Neural progenitor cell (in vitro differentiated cells): ENCODE measurements at places on chromosomes 5 and 9. TPM values are rescaled to one million over a fixed set of nuclear protein-coding genes. Genes with fewer than 3 reads are reported as not detected.

DNA sequence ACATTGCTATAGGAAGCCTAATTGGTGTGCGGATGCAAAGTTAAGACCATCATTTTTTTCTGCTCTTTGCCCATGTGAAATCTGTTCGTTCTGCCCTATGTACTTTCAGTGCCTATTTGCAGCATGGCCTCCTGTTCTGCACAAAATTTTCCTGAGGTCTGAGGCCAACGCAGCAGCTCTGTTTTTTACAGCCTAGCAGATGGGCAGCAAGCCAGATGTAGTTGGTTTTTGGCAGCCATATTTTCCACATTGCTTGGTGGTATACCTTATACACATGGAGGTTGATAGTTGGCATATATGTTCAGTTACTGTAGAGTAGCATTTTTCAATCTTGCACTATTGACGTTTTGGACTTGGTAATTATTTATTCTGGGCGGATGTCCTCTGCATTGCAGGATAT, 133.5 kb upstream of the MRPS30 start:
- DNase-seq: no peak

- no peak for DNase-seq
Measured at GRCh38 chr9:131999692-132000551, 79.7 kb downstream of the MED27 start.

GRCh38 chr5:171299851-171300250, 9.2 kb upstream of the TLX3 start:
- DNase-seq: no peak

GRCh38 chr9:37163299-37163698, 42.9 kb downstream of the ZCCHC7 start:
- no peak for DNase-seq

The RANBP3L gene
- total RNA-seq: not detected in 2 replicates

DNA sequence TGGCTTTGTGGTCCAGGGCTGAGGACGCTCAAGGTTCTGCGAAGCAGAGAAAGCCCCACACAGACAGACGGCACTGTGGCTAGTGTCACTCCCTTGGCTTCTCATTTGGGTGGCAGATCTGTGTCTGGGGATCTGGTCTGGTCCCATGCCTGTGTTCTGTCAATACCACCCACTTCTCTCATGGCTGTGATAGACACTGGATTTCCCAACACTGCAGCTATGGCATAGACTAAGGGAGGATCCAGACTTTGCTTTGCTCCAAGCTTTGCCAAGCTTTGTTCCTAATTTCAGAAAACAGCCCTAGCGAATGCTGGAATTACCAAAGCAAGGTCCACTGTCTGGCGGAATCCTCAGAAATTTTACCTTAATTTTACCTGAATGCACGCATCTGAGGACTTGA, 62.1 kb downstream of the GADD45G start:
- no peak for DNase-seq

- DNase-seq: no peak
Measured at GRCh38 chr5:5315068-5315980, 107.2 kb upstream of the ICE1 start.

GRCh38 chr5:1485579-1486118, 38.1 kb downstream of the LPCAT1 start:
- DNase-seq: no peak

The CATSPER3 gene
- total RNA-seq: 0.19 TPM in 1 of 2 replicates, not detected in the other

- DNase-seq: no peak
Measured at GRCh38 chr5:95392593-95393182, 1.5 kb downstream of the FAM81B start.
